ENCODE measurements at places on chromosomes 11 and 22.
A peak's percentile ranks its signal among the peaks of the same experiment; 100 is the strongest.

DNA sequence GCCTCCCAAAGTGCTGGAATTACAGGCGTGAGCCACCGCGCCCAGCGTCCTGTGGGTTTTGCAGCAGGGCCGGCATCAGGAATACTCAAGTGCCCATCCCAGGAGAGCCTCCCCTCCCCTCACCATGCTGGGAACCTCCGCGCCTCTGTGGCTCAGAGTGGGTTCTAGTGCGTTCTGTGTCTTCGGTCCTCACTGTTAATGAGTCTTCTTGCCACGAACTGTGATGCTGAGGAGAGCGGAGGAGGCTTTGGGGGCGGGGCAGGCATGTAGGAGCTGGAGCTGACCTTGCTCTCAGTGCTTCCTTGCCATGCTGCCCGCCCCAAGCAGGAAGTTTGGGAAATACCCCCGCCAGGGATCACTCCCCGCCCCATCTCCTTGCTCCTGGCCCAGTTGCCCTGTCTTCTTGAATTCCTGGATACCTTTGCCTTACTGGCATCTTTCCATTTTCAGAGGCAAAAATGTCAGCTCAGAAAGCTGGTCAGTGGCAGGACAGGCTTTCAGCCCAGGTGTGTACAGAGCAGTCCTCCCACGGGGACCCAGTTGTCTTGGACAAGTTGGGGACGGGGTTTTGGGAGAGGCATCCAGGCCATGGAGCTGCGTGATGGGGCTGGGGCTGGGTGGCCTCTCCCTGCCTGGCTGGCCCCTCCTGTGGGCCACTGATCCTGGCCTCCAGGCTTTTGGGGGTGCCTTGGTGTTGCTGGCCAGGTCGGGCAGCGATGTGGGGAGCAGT, 5.1 kb downstream of the GRAMD4 start:
- DNase-seq = no peak

GRCh38 chr11:121291896-121292494, 576 bp upstream of the SC5D start:
- DNase-seq = no peak

GRCh38 chr22:27060190-27060589, 402.8 kb downstream of the MIAT start:
- no peak for DNase-seq

- DNase-seq = no peak
Measured at GRCh38 chr11:75079546-75079945, 17.1 kb downstream of the OR2AT4 start.

DNA sequence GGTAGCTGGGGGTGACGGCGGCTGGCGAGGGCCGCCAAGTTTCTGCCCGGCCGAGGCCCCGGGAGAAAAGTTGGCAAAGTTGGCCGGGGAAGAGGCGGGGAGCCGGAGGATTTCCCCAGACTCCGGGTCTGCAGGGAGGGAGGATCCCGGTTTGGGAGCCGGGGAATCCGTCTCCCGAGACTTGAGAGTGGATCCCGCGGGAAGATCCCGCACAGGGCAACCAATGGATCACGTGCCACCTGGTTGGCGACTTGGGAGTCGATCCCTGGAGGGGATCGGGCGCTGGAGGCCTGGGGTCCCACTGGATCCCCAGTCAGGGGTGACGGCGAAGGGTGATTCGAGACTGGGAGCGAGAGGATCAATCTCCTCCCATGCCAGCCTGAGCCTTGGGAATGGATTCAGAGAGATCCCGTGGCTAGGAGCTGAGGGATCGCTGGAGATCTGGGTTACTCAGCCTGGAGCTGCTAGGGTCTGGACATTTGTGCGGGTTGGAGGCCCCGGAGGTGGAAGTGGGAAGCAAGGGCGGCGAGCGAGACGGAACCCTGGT, 394 bp downstream of the KIAA1671 start:
- DNase-seq = peak; percentile 36

- no peak for DNase-seq
Measured at GRCh38 chr11:106061954-106062949, 14.9 kb downstream of the KBTBD3 start.

GRCh38 chr11:62217191-62217748, 8.8 kb downstream of the SCGB2A1 start:
- DNase-seq = no peak

- peak; percentile 46 for DNase-seq
Measured at GRCh38 chr22:42688241-42689211, 32.1 kb downstream of the A4GALT start.

DNA sequence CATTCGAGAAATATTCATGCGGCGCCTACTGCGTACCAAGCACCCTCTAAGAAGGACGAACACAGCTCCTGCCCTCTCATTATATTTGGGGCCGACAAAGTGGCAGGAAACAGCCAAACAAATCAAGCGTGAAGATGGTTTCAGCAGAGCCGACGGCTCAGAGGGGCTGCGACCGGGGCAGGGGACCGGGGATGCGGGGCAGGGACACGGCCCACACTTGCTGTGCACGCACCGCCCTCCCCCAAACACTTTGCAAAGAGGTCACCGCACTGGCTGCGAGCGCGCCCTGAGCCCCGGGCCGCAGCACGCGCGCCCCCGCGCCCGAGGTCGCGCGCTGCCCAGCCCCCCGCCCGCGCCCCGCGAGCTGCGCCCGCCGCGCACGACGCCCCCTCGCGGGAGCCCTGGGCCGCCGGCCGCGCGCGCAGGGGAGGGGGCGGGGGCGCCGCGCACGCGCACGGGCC, 255 bp upstream of the SYNGR1 start:
- DNase-seq = no peak

- no peak for DNase-seq
Measured at GRCh38 chr11:18203723-18204122, 31.1 kb downstream of the MRGPRX4 start.

DNA sequence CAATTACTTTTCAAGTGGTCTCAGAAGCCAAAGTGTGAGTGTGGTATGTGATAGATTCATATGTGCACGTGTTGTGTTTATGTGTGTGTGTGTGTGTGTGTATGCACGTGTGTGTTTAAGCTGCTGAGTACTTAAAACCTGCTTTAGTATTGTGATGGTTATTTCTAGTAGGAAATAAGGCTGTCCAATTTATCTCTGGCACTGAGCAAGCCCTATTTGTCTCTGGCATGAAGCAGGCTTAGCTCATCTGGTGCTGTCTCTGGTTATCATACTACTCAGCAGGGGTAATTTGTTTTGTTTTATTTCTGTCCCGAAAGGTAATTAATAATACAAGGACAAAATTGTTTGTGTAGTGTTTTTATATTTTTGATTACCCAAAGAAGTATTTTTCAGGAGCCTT, 333.7 kb downstream of the FAT3 start:
- DNase-seq = peak; percentile 65

GRCh38 chr11:19704213-19704612, 8.4 kb upstream of the NAV2 start:
- no peak for DNase-seq

DNA sequence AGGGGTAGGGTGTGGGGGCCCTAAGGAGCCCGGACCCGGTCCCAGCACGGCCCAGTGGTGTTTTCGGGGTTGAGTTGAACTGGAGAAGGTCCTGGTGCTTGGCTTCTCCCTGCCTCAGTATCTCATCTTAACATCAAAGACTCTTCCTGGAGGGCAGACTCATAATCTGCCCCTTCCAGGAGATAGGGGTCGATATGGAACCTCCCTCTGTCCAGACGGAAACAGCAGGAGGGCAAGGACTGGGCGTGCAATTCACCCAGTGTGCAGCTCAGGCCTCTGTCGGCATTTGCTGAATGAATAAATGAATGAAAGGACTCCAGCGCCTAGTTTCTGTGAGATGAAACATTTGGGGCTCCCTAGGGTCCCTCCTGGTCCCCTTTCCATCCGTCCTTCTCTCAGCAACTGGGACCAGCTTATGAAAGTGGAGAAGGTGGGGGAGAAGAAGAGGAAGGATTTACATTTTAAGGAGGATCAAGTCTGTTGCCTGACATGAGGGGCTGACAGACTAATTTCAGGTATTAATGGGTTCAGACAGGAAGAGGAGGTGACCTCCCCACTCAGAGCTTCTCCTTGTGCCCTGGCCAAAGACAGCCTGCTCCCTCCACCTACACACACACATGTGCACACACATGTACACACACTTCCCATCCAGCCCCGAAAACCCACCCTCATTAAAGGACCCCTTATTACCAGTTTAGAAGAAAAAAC, 1.1 kb upstream of the SHISA8 start:
- no peak for DNase-seq

- no peak for DNase-seq
Measured at GRCh38 chr11:118135796-118136165, 16.8 kb downstream of the SCN4B start.

- DNase-seq = no peak
Measured at GRCh38 chr22:37178350-37179125, 9.5 kb downstream of the C1QTNF6 start.

DNA sequence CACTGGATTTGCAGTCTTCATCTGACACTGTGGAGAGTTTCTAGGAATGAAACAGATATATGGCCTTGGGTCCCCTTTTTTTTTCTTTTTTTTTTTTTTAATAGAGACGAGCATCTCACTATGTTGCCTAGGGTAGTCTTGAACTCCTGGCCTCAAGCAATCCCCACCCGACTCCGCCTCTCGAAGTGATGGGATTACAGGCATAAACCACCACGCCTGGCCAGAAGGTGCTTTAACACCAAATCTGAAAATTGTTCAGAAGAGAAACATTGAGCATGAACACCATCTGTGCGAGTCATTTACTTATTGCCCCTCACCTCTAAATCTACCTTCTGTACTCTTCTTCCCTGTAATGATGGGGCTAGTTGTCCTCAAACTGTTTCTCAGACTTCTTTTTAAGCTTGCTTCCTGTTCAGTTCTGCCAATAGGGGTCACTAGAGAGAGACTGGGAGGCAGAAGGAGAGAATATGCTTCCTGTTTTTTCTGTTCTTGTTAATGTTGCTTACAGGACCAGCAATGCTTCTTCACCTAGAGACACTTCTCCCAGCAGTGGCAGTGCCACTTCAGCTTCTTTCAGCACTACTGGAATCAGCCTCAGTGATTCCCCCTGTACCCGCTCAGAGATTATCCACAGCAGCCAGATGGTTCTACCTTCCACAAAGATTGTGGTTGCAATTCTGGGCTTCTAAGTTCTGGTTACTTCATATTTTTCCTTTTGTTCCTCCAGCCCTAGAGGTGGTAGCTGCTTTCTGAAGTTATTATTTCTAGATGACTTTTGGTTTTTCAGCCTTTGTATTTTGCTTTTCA, 20.8 kb upstream of the ZBED5 start:
- DNase-seq = peak; percentile 70

DNA sequence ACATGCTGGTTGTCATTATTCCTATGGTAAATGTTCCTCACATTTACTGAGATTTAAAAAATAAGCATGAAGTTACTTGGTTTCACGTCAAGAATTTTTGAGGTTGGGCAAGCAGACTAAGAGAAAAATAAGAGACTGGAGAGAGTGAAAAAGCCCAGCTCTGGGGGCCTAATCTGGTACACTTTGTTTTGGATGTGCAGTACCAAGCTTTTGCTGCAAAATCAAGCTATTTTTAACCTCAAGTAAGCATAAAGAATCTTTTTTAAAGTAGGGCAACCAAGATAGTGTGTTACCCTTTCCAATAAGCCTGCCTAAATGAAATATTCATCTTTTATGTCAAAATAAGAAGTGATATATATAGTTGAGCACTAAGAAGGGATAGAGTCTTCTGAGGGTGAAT, 79.4 kb upstream of the ARHGAP20 start:
- no peak for DNase-seq

GRCh38 chr11:371051-371450, 1.8 kb downstream of the B4GALNT4 start:
- no peak for DNase-seq

GRCh38 chr22:30424534-30425326, 838 bp upstream of the MTFP1 start:
- no peak for DNase-seq

GRCh38 chr11:11584530-11584810, 37.3 kb downstream of the GALNT18 start:
- no peak for DNase-seq

DNA sequence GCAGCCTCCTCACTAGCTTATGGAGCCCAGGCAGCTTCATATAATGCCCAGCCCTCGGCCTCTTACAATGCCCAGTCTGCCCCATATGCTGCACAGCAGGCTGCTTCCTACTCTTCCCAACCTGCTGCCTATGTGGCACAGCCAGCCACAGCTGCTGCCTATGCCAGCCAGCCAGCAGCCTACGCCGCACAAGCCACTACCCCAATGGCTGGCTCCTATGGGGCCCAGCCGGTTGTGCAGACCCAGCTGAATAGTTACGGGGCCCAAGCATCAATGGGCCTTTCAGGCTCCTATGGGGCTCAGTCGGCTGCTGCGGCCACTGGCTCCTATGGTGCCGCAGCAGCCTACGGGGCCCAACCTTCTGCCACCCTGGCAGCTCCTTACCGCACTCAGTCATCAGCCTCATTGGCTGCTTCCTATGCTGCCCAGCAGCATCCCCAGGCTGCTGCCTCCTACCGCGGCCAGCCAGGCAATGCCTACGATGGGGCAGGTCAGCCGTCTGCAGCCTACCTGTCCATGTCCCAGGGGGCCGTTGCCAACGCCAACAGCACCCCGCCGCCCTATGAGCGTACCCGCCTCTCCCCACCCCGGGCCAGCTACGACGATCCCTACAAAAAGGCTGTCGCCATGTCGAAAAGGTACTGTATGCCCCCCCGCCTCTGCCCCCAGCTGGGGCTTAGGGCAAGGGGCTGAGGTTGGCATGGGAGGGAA, 8.8 kb downstream of the RBM14 start:
- DNase-seq = no peak

DNA sequence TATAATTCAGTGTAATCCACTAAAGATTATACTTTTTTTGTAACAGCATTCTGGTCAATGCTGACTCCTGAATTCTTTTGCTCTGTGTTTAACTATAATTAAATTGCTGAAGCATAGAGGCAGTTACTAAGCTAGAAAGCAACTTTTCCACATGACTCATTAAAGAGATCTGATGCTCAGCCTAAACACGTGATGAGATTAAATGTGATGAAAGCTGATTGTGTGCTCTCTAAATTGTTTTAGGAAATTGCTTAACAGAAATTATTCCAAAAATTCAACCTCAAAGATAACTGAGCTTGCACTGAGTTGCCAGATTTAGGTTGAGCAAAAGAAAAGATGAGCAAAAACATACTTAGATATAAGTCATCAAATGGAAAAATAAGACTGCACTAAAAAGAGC, 1033.6 kb downstream of the FAM181B start:
- no peak for DNase-seq

GRCh38 chr11:114340311-114341131, 44.3 kb downstream of the NNMT start:
- DNase-seq = peak; percentile 62

- no peak for DNase-seq
Measured at GRCh38 chr11:46347637-46348311, 511 bp downstream of the DGKZ start.

GRCh38 chr22:35258191-35258988, 1.1 kb downstream of the HMGXB4 start:
- DNase-seq = no peak

- DNase-seq = no peak
Measured at GRCh38 chr11:33540946-33541915, 159.4 kb downstream of the C11orf91 start.

DNA sequence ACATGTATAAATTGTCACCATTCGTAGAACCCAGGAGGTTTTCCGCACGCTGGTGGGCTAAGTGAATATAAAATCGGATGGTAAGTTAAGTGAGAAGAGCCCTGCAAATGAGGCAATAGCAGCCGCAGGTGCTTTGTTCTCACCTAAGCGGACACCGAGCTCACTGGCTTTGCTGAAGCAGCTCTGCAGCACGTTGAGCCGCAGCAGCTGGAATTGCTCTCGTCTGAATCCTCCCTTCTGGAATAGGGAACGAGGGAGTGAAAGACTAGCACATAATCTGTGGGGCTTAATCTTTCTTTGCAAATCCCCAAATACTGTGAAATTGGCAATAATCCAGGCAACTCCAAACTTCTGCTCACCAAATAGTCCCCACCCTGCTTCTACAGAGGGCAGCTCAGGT, 488.1 kb downstream of the NTM start:
- DNase-seq = no peak
